ENCODE measurements at places on chromosomes 4 and X.

- peak; percentile 45 for DNase-seq
These were observed 125.5 kb downstream of the GPC3 start for GRCh38 chrX:133859860-133860259.

DNA sequence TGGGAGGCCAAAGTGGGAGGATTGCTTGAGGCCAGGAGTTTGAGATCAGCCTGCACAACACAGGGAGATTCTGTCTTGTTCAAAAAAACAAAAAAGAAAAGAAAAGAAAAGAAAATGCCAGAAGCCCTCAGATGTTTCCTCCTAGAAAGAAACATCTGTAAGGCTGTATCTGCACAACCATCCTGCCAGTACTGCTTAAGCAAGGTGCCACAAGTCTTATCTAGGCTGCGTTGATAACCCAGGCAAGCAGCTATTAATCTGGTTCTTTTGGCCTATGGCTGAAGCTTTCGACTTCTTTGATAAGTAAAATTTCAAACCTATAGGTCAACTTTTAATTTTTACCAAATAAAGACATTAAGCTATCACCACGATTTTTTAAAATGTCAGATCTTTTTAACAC is 3.1 kb downstream of the COX18 start:
- no peak for DNase-seq

GRCh38 chr4:168183717-168184571 is 91.6 kb downstream of the ANXA10 start:
- DNase-seq, result no peak

DNA sequence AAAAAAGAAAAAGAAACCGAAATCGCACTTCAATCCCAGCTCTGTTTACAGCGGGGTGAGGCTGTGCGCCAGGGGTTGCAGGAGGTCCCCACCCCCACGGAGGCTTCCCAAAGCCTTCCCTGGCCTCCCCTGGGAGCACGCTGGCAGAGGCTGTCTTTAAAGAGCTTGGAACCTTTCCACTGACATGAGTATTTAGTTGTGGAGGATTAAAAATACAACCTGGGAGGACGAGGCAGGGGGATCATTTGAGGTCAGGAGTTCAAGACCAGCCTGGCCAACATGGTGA is 69.1 kb downstream of the PPP2R2C start:
- no peak for DNase-seq

DNA sequence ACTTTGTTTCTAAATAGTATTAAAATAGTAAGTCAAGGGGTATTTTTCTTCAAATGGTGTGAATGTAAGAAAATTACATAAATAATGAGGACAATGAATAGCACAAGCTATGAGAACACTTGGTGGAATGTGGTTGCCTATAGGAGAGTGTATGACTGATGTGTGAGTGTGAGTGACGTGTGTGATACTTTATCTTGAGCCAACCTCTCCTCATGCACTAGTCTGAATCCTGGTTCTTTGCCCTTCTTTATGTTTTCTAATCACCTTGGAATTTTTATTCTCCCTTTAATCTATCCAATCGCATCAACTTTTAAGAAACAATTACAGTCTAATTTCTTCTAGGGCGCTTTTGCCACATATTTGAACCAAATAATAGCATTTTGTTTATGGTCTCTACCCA is 98.2 kb downstream of the YIPF7 start:
- no peak for DNase-seq

DNA sequence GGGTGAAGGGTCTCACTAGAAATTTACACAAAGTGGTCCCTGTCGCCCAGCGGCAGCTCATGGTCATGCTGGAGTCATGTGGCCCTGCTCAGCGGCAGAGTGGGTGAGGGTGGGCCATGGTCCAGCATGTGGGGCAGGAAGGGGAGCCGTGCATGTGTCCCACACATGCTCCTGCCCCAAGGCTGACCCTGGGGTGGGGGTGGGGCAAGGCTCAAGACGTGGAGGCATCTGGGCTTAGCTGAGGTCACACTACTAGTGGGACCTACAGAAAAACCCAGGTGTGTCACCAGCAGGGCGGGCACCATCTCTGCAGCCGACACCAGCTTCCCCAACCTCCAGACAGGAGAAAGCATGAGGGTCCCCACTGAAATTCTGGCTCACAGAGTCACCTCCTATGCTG is 42.4 kb downstream of the EVC start:
- no peak for DNase-seq

DNA sequence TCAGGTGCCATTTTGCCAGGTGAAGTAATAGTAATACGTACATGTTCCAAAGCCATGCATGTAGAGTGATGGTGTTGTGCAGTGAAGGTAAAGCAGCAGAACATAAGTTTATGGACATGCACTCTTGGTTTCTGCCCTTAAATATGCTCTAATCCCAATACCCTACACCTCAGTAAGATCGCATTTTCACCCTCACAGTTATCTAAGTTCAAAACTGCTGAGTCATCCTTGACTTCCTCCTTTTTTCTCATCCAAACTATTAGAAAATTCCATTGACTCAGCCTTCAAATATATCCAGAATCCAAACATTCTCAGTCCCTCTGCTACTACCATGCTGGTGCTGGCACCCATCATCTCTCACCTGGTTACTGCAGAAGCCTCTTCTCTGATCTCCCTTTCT is 652.9 kb upstream of the IGFBP7 start:
- DNase-seq, result no peak

DNA sequence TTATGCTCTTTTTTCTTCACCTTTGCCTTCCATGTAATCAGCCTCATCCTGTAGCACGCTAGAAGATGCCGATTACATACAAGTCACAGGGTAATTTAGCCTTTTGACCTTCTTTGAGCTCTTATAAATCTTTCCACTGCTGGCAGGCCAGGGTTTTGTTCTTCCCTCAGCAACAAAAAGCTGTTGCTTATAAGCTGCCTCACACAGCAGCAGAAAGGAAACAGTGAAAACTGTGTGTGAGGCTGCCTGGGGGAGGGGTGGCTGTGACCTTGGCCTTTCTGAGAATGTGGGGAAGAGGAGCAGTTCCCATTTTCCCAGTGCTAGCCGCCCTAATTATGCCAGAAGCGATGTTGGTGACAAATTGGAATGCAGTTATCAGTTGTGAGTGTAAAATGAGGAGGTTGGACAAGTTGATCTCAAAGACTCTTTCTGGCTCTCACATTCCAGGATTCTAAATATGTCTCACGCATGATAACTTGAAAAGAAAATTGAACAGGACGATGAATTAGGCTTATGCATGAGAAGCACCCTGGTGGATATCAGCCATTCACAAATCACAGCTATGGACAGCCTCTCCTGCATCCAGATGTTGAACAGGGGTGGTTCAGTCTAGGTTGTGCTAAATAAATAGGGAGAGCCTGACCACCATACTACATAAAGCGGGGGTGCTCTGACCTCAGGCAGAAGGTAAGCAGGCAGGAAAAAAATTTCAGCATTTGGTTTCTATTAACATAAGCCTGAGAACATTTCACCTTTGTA is 25.7 kb downstream of the SLITRK2 start:
- no peak for DNase-seq

- DNase-seq, result no peak
These were observed 17.4 kb downstream of the ARHGEF38 start for GRCh38 chr4:105569866-105570236.

DNA sequence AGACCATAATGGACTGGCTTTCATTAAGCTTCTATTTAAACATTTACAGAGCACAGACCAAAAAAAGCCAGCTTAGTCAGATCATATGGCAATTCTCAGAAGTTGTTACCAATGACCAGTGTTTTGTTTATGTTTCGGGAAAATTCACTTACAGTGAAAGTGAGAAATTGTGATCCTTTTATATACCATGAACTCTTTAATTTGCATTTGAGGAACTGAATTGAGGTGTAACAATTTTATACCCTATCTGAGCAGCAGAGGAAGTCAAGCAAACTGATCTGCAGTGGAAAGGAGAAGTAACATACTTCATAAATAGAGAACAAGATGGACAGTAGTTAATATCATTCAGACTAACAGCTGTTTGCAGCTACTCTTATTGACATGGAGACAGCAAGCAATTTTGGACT is 97.1 kb downstream of the TMA16 start:
- DNase-seq, result no peak

GRCh38 chr4:32140636-32141035 is 1420.5 kb downstream of the PCDH7 start:
- DNase-seq, result no peak

DNA sequence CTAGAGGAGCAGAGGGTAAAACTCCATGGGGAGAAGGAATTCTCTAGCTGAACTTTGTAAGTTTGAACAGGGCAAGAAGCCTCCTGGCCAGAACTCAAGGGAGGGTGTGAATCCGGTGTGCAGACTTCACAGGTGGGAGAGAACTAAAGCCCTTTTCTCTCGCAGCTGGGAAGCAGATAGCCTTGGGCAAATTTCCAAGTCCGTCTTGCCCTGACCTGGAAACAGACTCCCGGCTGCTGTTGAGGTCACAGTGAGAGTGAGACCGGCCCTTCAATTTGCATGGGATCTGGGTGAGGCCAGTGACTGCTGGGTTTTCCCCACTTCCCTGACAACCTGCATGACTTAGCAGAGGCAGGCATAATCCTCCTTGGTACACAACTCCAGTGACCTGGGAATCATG is 94.5 kb upstream of the ZNF827 start:
- no peak for DNase-seq

- DNase-seq, result no peak
These were observed 28.2 kb upstream of the ANTXR2 start for GRCh38 chr4:80101071-80101791.

DNA sequence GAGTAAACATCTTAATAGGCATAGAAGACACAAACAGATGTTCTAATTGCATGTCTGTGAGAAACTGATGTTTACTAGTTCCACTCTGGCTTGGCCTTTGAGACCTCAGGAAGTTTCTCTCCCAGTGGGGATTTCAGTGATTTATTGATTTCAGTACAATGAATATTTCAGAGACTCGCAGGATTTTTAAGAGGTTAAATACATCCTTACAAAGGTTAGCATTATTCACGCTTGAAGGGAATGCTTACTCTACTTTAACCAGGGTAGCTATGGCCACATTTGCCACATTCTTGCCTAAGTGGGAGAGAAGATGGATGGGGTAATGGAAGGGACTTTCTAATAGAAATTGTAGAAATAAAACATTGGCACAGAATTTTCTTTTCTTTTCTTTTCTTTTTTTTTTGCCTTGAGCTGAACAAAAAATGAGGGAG is 480.1 kb downstream of the SPRY1 start:
- no peak for DNase-seq

- DNase-seq, result no peak
These were observed 98.6 kb upstream of the TTC29 start for GRCh38 chr4:147044241-147044640.

DNA sequence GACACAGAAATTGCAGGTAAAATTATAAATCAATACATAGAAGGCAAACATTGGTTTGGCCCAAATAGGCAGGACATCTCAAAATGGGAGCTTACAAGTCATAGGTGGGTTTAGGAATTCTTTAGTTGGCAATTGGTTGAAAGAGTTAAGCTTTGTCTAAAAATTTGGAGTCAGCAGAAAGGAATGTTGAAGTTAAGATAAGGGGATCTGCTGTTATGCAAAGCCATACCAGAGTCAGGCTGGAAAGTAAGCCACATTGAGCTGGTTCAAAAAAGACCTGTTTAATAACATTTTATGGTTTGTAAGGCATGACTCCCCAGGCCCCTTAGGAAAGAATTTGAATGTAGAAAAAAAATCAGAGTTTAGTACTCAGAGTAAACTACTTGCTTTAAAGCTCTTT is 92.6 kb downstream of the IL13RA2 start:
- DNase-seq, result no peak

DNA sequence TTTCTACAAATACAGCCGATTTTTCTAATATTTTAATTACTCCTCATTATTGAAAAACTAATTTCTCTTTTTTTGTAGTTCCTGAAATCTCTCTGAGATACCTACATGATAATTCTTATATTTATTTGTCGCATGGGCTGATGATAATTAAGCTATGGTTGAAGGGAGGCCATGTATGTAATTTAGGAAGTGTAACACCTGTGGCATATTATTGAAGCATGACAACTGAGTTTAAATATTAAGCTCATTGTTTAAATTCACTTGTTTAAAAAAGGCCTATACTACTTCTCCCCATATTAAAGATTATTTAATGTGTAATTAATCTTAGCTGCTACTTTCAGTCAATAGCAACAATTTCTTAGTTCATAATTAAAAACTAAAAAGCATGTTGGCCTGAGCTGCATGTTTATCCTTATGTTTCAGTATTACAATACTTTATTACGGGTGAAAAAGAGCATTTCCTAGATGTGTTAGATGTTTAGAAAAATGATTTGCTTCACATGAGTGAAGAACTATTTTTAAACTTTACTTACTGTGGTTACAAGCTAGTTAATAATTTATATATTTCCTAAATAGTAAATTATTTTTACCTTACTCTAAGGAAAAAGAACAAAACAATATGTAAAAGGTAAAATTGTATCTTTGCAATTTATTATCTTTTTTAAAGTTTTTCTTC is 122.4 kb downstream of the RAP1GDS1 start:
- DNase-seq, result no peak

- no peak for DNase-seq
These were observed 54.8 kb upstream of the ADGRG2 start for GRCh38 chrX:19176901-19177630.

- no peak for DNase-seq
These were observed 2.6 kb downstream of the PHKA2 start for GRCh38 chrX:18981124-18981807.

GRCh38 chr4:113455061-113455460 is 306.5 kb downstream of the CAMK2D start:
- DNase-seq, result no peak

GRCh38 chr4:120839334-120839973 is 83.1 kb downstream of the PRDM5 start:
- DNase-seq, result no peak

- no peak for DNase-seq
These were observed 80.3 kb downstream of the GPC4 start for GRCh38 chrX:133335027-133335426.

GRCh38 chr4:3845744-3846429 is 79.7 kb downstream of the ADRA2C start:
- DNase-seq, result no peak

GRCh38 chr4:62285026-62285425 is 1084.9 kb downstream of the ADGRL3 start:
- DNase-seq, result no peak

GRCh38 chr4:71570492-71570891 is 213.4 kb downstream of the GC start:
- no peak for DNase-seq

DNA sequence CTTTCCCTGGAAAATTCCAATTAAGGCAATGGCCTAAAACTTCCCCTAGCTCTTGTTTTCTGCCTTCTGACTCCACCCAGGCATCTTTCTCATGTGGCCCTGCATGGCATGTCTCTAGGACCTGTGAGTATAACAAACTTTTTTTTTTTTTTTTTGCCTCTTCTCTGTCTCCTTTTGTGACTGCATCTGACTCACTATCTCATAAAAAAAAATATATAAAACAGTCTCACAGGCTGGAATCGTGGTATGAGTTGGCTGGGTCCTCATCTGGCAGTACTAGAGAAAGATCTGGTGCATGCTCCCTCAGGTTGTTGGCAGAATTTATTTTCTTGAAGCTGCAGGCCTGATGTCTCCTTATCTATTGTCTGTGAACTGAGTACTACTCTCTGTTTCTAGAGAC is 313.9 kb downstream of the TECRL start:
- DNase-seq, result no peak

GRCh38 chrX:71846429-71846828 is 64.2 kb upstream of the NHSL2 start:
- DNase-seq, result no peak

All from left hindlimb (tissue), 1 donor.